ENCODE measurements at places on chromosomes 11 and 22.

DNA sequence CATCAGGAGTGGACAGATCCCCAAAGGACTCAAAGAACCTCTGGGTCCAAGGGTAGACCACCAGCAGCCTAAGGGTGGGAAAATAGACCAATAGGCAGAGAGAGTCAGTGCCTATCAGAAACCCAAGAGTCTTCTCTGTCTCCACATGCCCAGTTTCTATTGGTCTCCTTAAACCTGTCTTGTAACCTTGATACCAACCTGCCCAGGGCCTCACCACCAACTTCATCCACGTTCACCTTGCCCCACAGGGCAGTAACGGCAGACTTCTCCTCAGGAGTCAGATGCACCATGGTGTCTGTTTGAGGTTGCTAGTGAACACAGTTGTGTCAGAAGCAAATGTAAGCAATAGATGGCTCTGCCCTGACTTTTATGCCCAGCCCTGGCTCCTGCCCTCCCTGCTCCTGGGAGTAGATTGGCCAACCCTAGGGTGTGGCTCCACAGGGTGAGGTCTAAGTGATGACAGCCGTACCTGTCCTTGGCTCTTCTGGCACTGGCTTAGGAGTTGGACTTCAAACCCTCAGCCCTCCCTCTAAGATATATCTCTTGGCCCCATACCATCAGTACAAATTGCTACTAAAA, at the start of gene HBB:
Gene HBB, minus strand, starts transcription at position 340 of the 579 bp plus-strand sequence. Its CDS starts 50 bp downstream, at position 290.
- DNase-seq: no peak

GRCh38 chr11:29343465-29344333, 673.1 kb downstream of the KCNA4 start:
- no peak for DNase-seq

DNA sequence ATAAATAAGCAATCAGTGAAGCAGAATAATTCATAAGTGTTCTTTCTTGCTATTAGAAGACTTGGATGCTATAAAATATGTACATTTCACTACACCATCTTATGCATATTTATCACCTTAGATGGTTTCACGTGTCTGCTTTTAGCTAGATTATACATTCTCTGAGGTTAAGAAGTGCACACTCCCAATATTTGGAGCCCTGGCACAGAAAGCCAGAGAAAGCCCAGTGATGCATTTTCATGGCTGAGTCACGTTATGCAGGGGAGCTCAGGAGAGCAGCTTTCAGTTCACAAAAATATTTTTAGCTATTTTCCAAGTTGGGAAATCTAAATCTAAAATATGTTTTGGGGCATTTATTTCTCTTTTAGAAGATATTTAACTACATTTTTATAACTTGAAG, 5.1 kb upstream of the TP53AIP1 start:
- no peak for DNase-seq

- no peak for DNase-seq
Measured at GRCh38 chr22:27972732-27973698, 54.0 kb upstream of the PITPNB start.

- no peak for DNase-seq
Measured at GRCh38 chr22:23791738-23792645, 5.2 kb downstream of the SMARCB1 start.

DNA sequence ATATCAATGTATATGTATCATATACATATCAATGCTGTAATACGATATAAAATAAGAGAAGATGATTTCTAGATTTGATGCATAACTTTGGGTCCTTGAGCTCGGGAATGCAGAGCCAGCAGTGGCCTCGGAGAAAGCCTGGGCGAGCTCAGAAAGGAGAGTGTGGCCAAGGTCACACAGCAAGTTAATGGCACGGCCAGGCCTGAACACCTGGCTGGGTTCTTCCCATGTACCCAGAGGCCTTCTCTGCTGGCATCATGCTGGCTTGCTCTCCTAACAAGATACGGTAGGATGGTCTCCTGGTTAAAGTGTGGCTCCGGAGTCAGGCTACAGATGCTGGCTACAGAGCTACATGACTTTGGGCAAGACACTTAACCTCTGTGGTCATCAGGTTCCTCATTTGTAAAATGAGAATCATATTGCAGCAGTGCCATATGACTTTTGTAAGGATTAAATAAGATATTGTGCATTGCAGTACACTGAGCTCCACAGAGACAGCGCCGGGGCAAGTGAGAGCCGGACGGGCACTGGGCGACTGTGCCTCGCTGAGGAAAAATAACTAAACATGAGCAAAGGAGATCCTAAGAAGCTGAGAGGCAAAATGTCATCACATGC, 29.9 kb downstream of the TPST2 start:
- DNase-seq: no peak

DNA sequence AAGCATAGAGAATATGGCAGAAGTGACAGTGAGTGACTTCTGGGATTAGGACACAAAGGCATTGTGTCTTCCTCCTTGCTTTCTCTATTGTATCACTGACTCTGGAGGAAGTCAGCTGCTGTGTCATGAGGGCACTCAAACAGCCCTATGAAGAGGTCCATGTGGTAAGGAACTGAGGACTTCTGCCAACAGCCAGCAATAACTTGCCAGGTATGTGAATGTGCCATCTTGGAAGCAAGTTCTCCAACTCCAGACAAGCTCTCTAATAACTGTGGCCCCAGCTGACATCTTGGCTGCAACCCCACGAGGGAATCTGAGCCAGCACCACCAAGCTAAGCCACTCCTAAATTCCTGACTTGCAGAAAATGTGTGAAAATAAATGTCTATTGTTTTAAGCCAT, 83.6 kb upstream of the ZBED5 start:
- no peak for DNase-seq

- no peak for DNase-seq
Measured at GRCh38 chr22:48968201-48968959, 859.3 kb downstream of the BRD1 start.

GRCh38 chr11:27203077-27203647, 159.9 kb downstream of the CCDC34 start:
- DNase-seq: no peak

DNA sequence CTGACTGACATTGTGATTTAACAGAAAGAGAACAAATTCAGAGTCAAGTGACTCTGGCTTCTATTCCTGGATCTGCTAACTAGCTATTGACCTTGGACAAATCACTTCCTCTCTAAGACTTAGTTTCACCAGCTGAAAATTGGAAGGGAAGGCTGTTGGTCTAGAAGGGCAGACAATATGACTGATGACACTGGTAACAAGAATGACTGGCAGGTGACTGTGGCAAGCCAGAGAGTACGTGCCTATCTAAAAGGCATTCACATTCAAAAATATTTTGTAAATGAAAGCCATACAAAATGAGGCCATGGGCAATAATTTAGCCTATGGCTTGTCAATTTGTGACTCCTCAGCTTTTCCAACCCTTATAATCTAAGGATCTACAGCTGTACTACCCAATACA, 23.5 kb downstream of the SERGEF start:
- DNase-seq: no peak

GRCh38 chr11:97738751-97739150, 1282.0 kb upstream of the CNTN5 start:
- no peak for DNase-seq

DNA sequence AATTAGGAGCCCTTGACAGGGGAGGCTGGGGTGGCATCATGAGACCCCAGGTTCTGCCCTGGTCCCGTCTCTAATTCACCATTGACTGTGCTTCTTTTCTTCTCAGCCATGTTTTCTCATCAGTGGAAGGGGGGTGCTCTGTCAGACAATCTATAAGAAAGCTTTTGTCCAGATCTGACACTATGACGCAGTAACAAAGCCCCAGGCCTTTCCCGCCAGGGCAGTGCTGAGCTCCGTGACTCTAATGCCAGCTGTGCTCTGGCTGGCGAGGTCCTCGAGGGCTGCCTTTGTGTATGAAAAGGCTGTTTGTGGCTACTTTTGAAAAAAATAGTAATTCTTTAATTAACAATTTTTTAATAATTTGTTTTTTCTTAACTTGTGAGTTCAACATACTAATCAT, 3.2 kb downstream of the CD6 start:
- DNase-seq: no peak

- no peak for DNase-seq
Measured at GRCh38 chr11:102416976-102417375, 35.6 kb downstream of the TMEM123 start.

Measured in stimulated activated CD8-positive, alpha-beta memory T cell treated with anti-CD3 and anti-CD28 coated beads, Interleukin-4, amount 100 ng/mL, for 1 hour (primary cell).